ENCODE measurements at places on chromosomes 12 and 14. TPM values are rescaled to one million over a fixed set of nuclear protein-coding genes. Genes with fewer than 3 reads are reported as not detected.

The HOXC5 gene
- not detected for total RNA-seq

The CABP1 gene
- not detected for total RNA-seq

The NANOG gene
- 1.6 TPM for total RNA-seq

The SPTB gene
- total RNA-seq = not detected

All from uterus (tissue), 4 donors.